Activated CD8-positive, alpha-beta T cell treated with anti-CD3 and anti-CD28 coated beads, Interleukin-2, amount 10 ng/mL, durations not matched to agents 7 days and 5 days (primary cell): ENCODE measurements at places on chromosomes 12 and 14.
A peak's percentile ranks its signal among the peaks of the same experiment; 100 is the strongest.

- no peaks in the 10 kb centered on the region for H3K36me3 ChIP-seq
- H3K27ac ChIP-seq, result no peak overlapping the region
- DNase-seq, result no peak
- H3K4me3 ChIP-seq, result no peak overlapping the region
- H3K27me3 ChIP-seq, result no peaks in the 10 kb centered on the region
- no peaks in the 10 kb centered on the region for H3K4me1 ChIP-seq
These were observed 102.2 kb downstream of the RASSF9 start for GRCh38 chr12:85733984-85734383.

GRCh38 chr14:94636744-94637412 lies 24.7 kb downstream of the SERPINA3 start:
- H3K4me1 ChIP-seq, result no peaks in the 10 kb centered on the region
- no peak for DNase-seq
- no peak overlapping the region for H3K4me3 ChIP-seq
- H3K36me3 ChIP-seq, result no peaks in the 10 kb centered on the region

- H3K4me1 ChIP-seq, result peaks cover 5% of the 10 kb centered on the region
- no peak for DNase-seq
- H3K27ac ChIP-seq, result no peak overlapping the region
These were observed 8.1 kb downstream of the CARMIL3 start for GRCh38 chr14:24059841-24060388.

DNA sequence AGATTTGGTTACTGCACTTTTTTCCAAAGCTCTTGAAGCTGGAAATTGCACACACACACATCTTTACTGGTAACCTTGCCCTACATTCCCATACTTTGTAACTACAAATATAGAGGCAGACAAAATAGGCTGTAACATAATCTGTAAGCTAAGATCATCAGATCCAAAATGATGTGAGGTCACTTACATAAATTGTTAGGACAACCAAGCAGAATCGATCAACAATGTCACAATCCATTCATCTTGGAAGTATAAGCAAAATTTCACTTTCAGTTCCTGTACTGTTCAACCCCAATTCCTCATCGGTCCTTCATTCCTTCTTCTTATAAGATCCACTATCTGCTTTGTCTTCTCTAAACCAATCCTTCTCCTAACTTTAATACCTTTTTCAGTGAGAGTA lies 72.6 kb downstream of the EPS8 start:
- DNase-seq, result no peak
- peaks cover 16% of the 10 kb centered on the region for H3K27me3 ChIP-seq
- H3K36me3 ChIP-seq, result no peaks in the 10 kb centered on the region
- H3K27ac ChIP-seq, result no peak overlapping the region

DNA sequence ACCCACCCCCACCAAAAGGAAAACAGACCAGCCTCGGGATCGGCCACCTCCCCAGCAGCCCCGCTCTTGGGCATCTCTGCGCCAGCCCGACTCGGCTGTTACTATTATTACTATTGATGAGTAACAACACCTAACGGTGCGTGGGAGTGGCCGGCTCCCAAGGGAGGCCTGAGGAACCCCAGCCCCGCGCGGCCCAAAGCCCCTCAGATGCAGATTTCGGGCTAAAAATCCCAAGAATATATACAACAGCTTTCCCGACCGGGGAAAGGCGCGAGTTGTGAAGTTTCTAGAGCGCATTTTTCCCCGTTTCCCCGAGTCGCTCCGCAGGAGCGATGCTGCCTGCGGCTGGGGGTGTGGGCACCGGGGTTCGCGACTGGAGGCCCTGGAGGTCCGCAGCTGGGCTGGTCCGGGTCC lies 565 bp downstream of the NT5DC3 start:
- no peaks in the 10 kb centered on the region for H3K36me3 ChIP-seq
- H3K4me3 ChIP-seq, result peak overlapping the region; percentile 75
- no peak for DNase-seq

DNA sequence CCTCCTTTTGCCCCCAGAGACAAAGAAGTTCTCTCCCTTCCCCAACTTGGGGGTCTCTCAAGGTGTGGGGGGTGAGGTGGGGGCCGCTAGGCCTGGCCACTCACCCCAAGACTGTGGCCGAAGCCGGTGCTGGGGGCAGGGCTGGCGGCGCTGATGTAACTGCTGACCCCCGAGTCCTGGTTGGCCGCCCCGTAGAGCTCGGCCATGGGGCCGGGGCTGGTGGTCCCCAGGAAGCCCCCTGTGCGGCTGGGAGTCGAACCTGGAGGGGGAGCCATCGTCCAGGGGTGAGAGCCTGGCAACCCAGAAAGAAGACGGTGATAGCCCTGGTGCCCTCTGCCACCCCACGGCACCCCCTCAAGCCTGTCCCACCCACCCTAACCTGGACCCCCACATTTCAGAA lies 18.5 kb upstream of the PLA2G1B start:
- no peak overlapping the region for H3K4me3 ChIP-seq
- H3K27ac ChIP-seq, result no peak overlapping the region
- H3K27me3 ChIP-seq, result peaks cover 2% of the 10 kb centered on the region
- DNase-seq, result no peak
- H3K36me3 ChIP-seq, result no peaks in the 10 kb centered on the region

GRCh38 chr12:49741882-49742620 lies 694 bp downstream of the TMBIM6 start:
- peak overlapping the region; percentile 97 for H3K27ac ChIP-seq
- H3K36me3 ChIP-seq, result peaks cover 36% of the 10 kb centered on the region
- peaks cover 36% of the 10 kb centered on the region for H3K4me1 ChIP-seq
- peak; percentile 94 for DNase-seq
- H3K27me3 ChIP-seq, result no peaks in the 10 kb centered on the region

GRCh38 chr12:60822580-60822979 lies 1226.8 kb downstream of the SLC16A7 start:
- no peak for DNase-seq
- H3K4me3 ChIP-seq, result no peak overlapping the region
- no peaks in the 10 kb centered on the region for H3K4me1 ChIP-seq
- H3K27me3 ChIP-seq, result no peaks in the 10 kb centered on the region
- no peak overlapping the region for H3K27ac ChIP-seq

DNA sequence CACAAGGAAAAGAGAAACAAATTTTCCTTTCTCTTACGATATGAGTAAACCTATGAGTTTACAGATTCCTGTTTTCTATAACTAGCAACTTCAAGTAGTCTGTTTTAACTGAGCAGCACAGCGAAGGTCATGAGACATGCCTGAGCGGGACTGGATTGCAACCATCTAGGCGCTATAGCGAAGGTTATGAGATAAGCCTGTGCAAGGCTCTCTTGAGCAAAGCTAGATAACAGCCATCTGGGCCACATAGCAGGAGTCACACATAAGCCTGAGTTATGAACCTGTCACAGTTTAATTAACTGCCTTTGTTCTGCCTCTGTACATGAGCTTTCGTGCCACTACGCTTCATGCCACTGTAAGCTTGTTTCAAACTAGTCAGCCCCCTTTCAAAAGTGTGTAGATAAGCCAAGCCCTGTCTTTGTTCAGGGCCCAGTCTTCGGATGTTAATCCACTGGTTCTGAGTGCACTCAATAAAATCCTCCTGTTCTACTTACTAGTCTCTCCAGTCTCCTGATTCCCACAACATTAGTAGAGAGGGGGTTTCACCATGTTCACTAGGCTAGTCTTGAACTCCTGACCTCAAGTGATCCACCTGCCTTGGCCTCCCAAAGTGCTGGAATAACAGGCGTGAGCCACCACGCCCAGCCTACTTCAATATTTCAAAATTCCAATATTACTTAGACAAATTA lies 47.1 kb downstream of the SEC23A start:
- no peak overlapping the region for H3K27ac ChIP-seq
- no peaks in the 10 kb centered on the region for H3K4me1 ChIP-seq
- no peaks in the 10 kb centered on the region for H3K27me3 ChIP-seq
- H3K4me3 ChIP-seq, result no peak overlapping the region

- peaks cover 8% of the 10 kb centered on the region for H3K36me3 ChIP-seq
- H3K4me1 ChIP-seq, result peaks cover 11% of the 10 kb centered on the region
- no peak for DNase-seq
- H3K27ac ChIP-seq, result no peak overlapping the region
These were observed 56.7 kb upstream of the BICD1 start for GRCh38 chr12:32049956-32050355.

- no peaks in the 10 kb centered on the region for H3K27me3 ChIP-seq
- H3K4me1 ChIP-seq, result peaks cover 8% of the 10 kb centered on the region
- peaks cover 2% of the 10 kb centered on the region for H3K36me3 ChIP-seq
- no peak overlapping the region for H3K4me3 ChIP-seq
These were observed 9.2 kb downstream of the APOLD1 start for GRCh38 chr12:12794686-12795085.

- no peak overlapping the region for H3K27ac ChIP-seq
- DNase-seq, result no peak
- H3K4me3 ChIP-seq, result no peak overlapping the region
- H3K27me3 ChIP-seq, result peaks cover 9% of the 10 kb centered on the region
- no peaks in the 10 kb centered on the region for H3K4me1 ChIP-seq
These were observed 108.2 kb downstream of the TSPAN9 start for GRCh38 chr12:3185260-3185870.

DNA sequence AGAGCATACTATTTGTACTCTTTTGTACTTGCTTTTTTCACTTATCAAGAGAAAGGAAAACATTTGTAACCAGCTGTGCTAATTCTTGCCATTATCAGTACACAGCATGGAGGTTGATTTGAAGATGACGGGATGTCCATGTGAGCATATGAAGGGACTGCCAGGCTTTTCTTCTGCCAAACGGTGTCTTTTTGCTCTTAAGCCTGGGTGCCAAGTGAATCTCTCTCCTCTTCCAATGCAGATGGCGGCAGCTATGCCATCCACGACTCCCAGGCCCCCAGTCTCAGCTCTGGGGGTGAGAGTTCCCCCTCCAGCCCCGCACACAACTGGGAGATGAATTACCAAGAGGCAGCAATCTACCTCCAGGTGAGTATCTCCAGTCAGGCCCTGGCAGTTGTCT lies 38.9 kb downstream of the TPCN1 start:
- H3K36me3 ChIP-seq, result peaks cover 18% of the 10 kb centered on the region
- peak overlapping the region; percentile 31 for H3K27ac ChIP-seq
- H3K4me3 ChIP-seq, result no peak overlapping the region
- H3K4me1 ChIP-seq, result peaks cover 45% of the 10 kb centered on the region
- DNase-seq, result no peak
- H3K27me3 ChIP-seq, result no peaks in the 10 kb centered on the region

GRCh38 chr12:52319097-52319496 lies 2.1 kb downstream of the KRT83 start:
- peaks cover 6% of the 10 kb centered on the region for H3K4me1 ChIP-seq
- peak; percentile 40 for DNase-seq
- no peak overlapping the region for H3K27ac ChIP-seq
- H3K27me3 ChIP-seq, result peaks cover 26% of the 10 kb centered on the region
- H3K36me3 ChIP-seq, result no peaks in the 10 kb centered on the region

DNA sequence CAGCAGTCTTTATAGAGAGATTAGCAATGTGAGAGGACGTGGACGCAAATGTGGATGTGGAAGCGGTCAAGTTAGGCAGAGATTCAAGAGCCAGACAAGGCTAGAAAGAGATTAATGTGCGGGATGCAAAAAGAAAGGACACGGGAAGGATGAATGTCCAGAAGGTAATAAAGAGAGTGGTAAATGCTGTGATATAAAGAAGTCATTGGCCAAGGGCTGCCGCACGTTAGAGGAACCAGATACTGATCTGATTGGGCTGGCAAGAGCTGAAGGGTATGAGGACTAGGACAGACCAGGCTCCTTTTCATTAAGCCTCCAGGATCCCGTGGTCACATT lies 59.5 kb downstream of the DHRS2 start:
- no peaks in the 10 kb centered on the region for H3K4me1 ChIP-seq
- H3K27me3 ChIP-seq, result peaks cover 11% of the 10 kb centered on the region
- H3K36me3 ChIP-seq, result no peaks in the 10 kb centered on the region
- no peak for DNase-seq
- H3K4me3 ChIP-seq, result no peak overlapping the region

DNA sequence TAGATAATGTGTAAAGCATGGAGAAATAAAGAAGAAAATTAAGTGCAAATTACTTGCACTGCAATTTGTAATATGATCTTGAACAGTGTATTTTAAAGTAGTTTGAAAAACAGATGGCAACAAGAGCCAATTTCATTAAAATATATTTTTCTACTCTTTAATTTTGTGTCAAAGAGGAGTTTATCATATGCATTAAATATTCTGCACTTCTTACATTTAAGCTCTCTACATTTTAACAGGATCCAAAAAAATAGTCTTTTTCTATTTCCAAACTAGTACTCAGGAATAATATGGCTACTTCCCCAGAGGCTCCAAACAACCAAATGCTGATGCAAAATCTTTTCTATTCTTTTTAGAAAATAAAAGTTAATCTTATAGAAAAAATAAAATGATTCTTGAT lies 1221.5 kb downstream of the FSCB start:
- no peaks in the 10 kb centered on the region for H3K27me3 ChIP-seq
- no peak overlapping the region for H3K27ac ChIP-seq
- no peaks in the 10 kb centered on the region for H3K36me3 ChIP-seq
- no peaks in the 10 kb centered on the region for H3K4me1 ChIP-seq
- DNase-seq, result no peak

DNA sequence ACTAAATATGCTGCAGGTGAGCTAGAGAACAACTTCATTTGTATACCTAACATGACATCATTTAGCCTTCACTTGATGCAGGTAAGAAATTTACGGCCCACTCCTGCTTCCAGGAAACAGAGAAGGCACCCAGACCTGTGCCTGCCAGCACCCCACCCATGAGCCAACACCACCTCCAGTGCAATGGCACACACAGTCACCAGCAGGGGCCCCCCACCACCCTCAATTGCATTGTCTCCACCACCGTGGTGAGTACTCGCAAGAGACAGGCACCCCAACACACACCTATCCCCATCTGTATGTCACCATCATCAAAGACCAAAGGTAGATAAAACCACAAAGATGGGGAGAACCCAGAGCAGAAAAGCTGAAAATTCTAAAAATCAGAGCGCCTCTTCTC lies 107.6 kb downstream of the KLHL28 start:
- no peak overlapping the region for H3K4me3 ChIP-seq
- H3K4me1 ChIP-seq, result no peaks in the 10 kb centered on the region
- no peak for DNase-seq
- H3K27me3 ChIP-seq, result peaks cover 6% of the 10 kb centered on the region
- no peak overlapping the region for H3K27ac ChIP-seq
- no peaks in the 10 kb centered on the region for H3K36me3 ChIP-seq

- no peak for DNase-seq
- H3K27ac ChIP-seq, result no peak overlapping the region
- H3K36me3 ChIP-seq, result peaks cover 33% of the 10 kb centered on the region
- no peaks in the 10 kb centered on the region for H3K27me3 ChIP-seq
- H3K4me3 ChIP-seq, result no peak overlapping the region
- H3K4me1 ChIP-seq, result peaks cover 20% of the 10 kb centered on the region
These were observed 33.1 kb downstream of the SLC8B1 start for GRCh38 chr12:113301811-113302210.

GRCh38 chr12:4779749-4780148 lies 59.5 kb downstream of the GALNT8 start:
- peaks cover 31% of the 10 kb centered on the region for H3K27me3 ChIP-seq
- no peak overlapping the region for H3K27ac ChIP-seq
- no peaks in the 10 kb centered on the region for H3K36me3 ChIP-seq
- DNase-seq, result no peak
- no peak overlapping the region for H3K4me3 ChIP-seq

- H3K27ac ChIP-seq, result no peak overlapping the region
- no peaks in the 10 kb centered on the region for H3K4me1 ChIP-seq
- H3K27me3 ChIP-seq, result peaks cover 7% of the 10 kb centered on the region
- no peak overlapping the region for H3K4me3 ChIP-seq
These were observed 270.9 kb downstream of the CACNA1C start for GRCh38 chr12:2323532-2324255.

GRCh38 chr12:45362291-45362690 lies 146.4 kb downstream of the ANO6 start:
- H3K4me3 ChIP-seq, result no peak overlapping the region
- H3K4me1 ChIP-seq, result no peaks in the 10 kb centered on the region
- H3K36me3 ChIP-seq, result peaks cover 41% of the 10 kb centered on the region
- DNase-seq, result no peak
- H3K27me3 ChIP-seq, result no peaks in the 10 kb centered on the region

GRCh38 chr14:60738843-60739508 lies 4.4 kb downstream of the MNAT1 start:
- H3K4me1 ChIP-seq, result peaks cover 22% of the 10 kb centered on the region
- no peaks in the 10 kb centered on the region for H3K27me3 ChIP-seq
- H3K27ac ChIP-seq, result no peak overlapping the region
- no peak for DNase-seq
